ENCODE measurements at places on chromosomes 2 and 18.

GRCh38 chr2:73986085-73986681, 1.5 kb downstream of the TET3 start:
- no peak for ATAC-seq

DNA sequence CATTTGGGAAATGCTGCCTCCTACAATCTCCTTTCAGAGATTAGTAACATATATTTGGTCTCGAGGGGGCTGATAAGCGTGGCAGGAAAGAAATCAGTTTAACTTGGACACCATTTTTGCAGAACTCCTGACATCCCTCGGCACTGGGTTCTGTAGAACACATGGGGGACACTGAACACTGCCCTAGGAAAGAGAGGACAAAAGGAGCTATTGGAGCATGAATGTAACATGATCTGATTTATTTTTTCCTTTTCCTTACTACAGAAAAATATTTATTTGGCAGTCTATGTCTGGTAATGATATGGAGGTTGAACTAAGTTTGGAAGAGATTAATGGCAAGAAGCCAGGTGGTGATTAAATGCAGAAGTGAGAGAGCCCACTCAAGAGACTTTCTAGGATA, 153.8 kb downstream of the AFF3 start:
- ATAC-seq = no peak

- no peak for ATAC-seq
Measured at GRCh38 chr2:15111718-15112117, 449.4 kb downstream of the NBAS start.

DNA sequence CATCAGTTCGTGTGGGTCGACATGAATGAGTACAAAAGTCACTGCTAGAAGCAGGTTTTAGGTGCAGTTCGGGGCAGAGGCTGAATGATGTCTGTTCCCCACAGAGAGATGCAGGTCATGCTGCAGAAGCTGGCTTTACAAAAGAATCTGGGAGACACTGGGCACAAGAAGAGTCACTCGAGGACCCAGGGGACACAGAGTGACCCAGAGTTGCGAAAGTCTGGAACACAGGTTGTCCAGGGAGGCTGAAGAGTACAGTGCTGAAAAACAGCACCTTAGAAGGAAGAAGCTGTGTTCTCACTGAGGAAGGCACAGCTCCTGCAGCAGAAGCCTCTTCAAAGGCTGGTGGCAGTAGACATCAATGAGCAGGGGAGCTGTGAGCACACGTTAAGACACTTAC, 14.8 kb downstream of the CACNB4 start:
- ATAC-seq = peak; percentile 12

- peak; percentile 68 for ATAC-seq
Measured at GRCh38 chr2:202278944-202279343, 13.4 kb downstream of the NOP58 start.

GRCh38 chr2:196927376-196928225, 1.1 kb upstream of the PGAP1 start:
- ATAC-seq = no peak

GRCh38 chr2:152468899-152469692, 134.1 kb downstream of the FMNL2 start:
- ATAC-seq = peak; percentile 57

DNA sequence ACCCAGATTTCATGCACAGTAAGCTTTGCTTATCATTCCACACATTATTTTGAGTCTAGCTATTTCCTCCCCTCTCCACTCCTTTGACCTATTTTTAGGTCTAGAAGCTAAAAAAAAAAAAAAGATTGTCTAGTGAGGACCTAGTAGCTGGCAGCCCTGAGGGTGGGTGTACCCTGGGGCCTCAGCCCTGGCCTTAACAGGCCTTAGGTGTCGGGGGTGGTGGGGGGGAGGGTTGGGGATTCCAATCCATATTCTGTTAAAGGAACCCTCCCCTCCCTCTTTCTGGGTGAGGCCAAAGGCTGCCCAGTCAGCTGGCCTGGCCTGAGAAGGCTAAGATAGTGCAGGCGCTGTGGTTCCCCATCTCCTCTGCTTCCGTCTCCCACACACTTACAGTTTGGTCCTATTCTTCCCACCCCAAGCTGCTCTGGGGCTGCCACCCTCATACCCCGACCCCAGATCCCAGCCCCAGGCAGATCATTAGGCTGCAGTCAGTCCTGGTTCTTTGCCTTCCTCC, 65.5 kb upstream of the HK2 start:
- no peak for ATAC-seq

DNA sequence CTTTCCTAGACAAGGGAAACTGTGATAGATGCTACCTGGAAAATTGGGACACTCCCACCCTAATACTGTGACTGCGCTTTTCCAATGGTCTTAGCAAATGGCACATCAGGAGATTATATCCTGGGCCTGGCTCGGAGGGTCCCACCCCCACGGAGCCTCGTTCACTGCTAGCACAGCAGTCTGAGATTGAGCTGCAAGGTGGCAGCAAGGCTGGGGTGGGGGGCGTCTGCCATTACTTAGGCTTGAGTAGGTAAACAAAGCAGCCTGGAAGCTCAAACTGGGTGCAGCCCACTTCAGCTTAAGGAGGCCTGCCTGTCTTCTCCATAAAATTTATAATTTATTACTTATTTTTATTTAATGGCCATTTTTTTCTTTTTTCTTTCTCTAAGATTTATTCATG, 802.1 kb upstream of the SLC39A10 start:
- no peak for ATAC-seq
